ENCODE measurements at places on chromosomes 2 and 18.

- DNase-seq, result no peak
Observed at GRCh38 chr2:29000481-29000880, 19.4 kb downstream of the TOGARAM2 start.

- DNase-seq, result no peak
Observed at GRCh38 chr2:168340931-168341330, 93.5 kb upstream of the STK39 start.

- DNase-seq, result no peak
Observed at GRCh38 chr18:9906481-9906880, 7.3 kb upstream of the VAPA start.

GRCh38 chr18:51687845-51688585 is 490.5 kb upstream of the MEX3C start:
- no peak for DNase-seq

DNA sequence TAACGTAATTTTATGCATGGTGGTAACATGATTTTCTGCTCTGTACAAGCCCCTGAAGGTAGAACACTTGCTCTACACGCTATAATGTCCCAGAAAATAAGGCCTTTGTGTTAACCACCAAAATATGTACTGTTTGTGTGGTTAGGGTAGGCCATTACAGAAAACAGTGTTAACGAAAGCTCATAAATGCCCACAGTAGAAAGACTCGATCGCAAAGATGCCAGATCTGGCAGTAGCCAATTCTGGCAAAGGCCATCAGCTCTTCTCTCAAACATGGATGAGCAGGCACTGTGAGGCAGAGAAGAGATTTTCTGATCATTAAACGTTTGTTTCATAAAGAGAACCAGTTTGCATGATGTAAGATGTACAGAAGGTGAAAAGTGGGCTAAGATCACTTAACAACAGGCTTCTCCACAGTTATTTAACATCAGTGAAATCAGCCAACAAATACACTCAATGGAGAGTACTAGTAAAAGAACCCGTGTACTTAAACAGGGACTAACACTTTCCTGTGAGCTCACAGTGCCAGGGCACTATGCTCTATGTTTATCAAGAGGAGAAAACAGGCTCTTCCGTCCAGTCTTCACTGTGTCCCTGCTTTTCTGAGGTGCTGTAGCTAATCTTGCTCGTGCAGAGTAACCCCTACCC is 80.3 kb downstream of the SPRED2 start:
- DNase-seq, result no peak

- no peak for DNase-seq
Observed at GRCh38 chr18:9140381-9140780, 3.8 kb downstream of the ANKRD12 start.
